ENCODE measurements at places on chromosomes 11 and 22. TPM values are rescaled to one million over a fixed set of nuclear protein-coding genes. Genes with fewer than 3 reads are reported as not detected.

- DNase-seq = no peak
Measured at GRCh38 chr11:117970400-117971024, 15.7 kb upstream of the IL10RA start.

GRCh38 chr22:32764330-32765131, 37.0 kb upstream of the TIMP3 start:
- peak; percentile 65 for DNase-seq

- DNase-seq = no peak
Measured at GRCh38 chr11:132604431-132604830, 927.9 kb downstream of the OPCML start.

DNA sequence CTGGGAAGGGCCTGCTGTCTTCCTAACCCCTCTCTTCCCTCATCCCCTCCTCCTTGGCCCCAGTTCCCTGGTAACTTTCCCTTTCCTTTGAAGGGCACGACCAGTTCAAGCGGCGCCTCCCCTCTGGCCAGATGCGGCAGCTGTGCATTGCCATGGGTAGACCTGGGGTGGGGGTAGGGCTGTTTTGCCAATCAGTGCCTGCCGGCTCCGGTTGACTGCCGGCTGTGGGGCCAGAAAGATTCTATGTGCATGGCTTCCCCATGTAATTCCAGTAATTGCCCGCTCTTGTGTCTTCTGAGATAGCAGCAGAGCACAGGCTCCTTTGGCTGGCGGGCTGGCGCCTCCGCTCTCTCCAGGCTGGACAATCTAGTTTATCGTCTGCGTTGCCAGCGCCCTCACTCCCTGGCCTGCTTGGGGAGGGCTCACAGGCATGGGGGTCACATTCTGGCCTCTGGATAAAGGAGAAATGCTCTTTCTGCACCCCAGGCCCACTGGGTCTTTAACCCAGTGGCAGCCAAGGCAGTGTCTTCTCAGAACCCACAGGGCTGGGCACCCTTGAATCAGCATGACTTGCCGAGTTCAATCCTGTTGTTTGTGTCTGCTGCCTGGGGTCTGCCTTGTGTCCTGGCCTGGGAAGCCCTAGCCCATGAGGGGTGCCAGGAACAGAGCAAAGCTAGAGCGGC, 9.4 kb downstream of the SIDT2 start:
- no peak for DNase-seq

GRCh38 chr22:25482091-25482760, 82.2 kb upstream of the GRK3 start:
- DNase-seq = no peak

GRCh38 chr11:13929395-13929891, 33.1 kb upstream of the SPON1 start:
- DNase-seq = no peak

GRCh38 chr11:45717526-45717925, 52.1 kb upstream of the CHST1 start:
- DNase-seq = no peak

GRCh38 chr11:128664317-128664716, 29.6 kb upstream of the FLI1 start:
- DNase-seq = no peak

DNA sequence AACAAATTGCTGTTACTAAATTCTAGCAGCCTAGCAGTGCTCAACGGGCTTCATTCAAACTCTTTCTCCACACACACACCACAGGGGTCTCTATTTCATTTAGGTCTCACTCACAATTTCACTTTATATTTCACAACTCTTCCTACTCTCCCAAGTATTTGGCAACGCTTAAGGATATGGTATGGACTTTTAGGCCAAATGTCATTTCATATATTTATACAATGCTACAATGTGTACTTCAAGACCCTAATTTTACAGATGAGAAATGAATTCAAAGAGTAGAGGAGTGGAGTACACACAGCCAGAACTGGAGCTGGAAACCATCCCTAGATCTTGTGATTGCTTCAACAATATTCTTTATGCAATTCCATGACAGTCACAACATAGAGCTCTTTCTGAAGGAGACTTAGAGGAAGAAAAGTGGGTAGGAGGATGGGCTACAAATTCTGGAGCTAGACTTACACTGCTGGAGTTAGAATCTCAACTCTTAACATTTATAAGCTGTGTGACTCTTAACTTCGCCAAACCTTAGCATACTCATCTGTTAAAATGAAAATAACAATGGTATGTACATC, 2.5 kb upstream of the MS4A13 start:
- no peak for DNase-seq

DNA sequence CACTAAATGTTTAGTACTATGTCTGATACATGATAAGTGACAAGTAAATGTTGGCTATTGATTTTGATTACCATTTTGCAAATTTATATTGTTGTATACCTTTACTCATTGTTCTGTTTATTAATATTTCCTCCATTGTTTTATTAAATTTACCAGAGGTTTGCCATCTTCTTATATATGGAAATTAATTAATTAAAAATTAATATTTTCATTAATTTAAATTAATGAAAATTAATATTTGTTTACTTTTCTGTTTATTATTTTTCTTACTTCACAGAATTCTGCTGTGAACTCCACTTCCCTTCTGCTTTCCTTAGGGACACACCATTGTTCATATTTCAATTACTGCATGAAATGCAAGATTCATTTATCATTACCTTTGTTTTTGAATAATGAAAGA, 331.0 kb downstream of the LARGE1 start:
- no peak for DNase-seq

DNA sequence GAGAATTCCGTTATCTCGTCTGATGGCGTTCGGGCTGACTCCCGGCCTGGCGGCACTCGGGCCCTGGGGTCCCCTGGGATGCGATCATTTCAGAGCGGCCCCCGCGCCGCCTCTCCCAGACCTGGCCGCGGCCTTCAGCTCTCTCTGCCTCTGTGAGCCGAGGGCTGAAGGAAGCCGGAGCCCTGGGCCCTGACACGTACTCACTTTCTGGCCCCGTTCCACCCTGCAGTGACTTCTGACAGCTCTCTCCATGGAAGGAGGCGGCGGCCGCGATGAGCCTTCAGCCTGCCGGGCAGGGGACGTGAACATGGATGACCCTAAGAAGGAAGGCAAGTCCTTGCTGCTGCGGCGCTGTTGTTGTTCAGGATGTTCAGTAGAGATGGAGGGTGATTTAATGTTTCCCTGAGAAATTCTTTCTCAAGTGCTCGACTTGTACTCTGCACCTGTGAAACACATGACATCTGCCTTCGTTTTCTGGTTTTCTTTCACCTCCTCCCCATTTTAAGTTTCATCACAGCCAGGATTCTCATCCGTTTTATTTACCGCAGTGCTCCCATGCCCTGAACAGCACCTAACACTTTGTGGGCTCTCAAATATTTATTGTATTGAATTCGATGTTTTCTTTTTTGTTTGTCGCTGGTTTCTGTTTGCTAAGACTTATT, 612 bp downstream of the GTSE1 start:
- peak; percentile 26 for DNase-seq

GRCh38 chr11:130449996-130450769, 1.7 kb downstream of the ADAMTS15 start:
- DNase-seq = peak; percentile 91

- no peak for DNase-seq
Measured at GRCh38 chr11:106503901-106504300, 426.4 kb downstream of the AASDHPPT start.

- no peak for DNase-seq
Measured at GRCh38 chr11:10572533-10572932, 4.1 kb upstream of the LYVE1 start.

DNA sequence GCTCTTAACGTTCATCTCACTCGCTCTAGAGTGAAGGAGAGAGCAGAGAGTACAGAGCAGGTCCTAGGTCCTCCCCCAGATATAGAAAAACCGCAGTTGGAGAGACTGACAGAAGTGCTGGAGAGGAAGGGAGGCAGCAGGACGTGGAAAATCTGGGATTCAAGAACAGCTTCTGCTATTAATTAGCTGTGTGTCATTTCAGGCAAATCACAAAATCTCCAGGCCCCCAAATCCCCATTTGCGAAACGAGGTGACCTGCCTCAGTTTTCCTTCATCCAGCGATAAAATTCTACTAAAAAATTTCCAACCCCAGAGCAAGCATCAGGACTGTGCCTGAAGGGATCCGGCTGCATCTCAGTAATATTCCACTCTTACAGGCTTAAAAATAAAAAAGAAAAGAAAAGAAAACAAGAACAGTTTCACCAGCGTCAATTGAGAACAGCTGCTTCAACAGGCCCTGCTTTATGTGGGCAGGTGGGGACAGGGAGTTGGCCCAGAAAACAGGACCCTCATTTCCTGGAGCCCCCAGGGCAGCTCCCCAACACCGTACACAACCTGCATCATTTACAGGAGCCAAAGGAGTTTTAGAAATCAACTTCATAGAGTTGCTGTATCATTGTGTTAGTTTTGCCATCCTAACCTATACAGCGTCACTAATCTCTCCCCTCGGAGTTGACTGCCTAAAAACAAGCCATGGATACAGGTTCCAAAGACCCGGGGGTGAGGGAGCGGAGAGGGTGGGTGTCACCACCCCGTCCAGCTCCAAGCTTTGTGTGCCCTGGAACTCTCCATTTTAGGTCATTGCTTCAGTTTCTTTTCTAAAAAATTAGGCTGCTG, 2.3 kb upstream of the MALAT1 start:
- no peak for DNase-seq

- peak; percentile 12 for DNase-seq
Measured at GRCh38 chr11:42524534-42525227, 787.1 kb upstream of the API5 start.

GRCh38 chr11:14249121-14249963, 109.6 kb downstream of the RRAS2 start:
- peak; percentile 37 for DNase-seq

The IGLL1 gene
- total RNA-seq = not detected

The DKK3 gene
- total RNA-seq = 769 TPM

The CRYBB3 gene
- not detected for total RNA-seq

The ADORA2A gene
- 3.6 TPM for total RNA-seq

The OR6A2 gene
- total RNA-seq = not detected

The OR5B17 gene
- total RNA-seq = not detected

The MS4A2 gene
- total RNA-seq = 0.41 TPM

The KCNA4 gene
- total RNA-seq = 5.3 TPM

Measured in left ventricle myocardium inferior (tissue), 1 donor.